ENCODE measurements at places on chromosomes 6 and 20.
A peak's percentile ranks its signal among the peaks of the same experiment; 100 is the strongest.

DNA sequence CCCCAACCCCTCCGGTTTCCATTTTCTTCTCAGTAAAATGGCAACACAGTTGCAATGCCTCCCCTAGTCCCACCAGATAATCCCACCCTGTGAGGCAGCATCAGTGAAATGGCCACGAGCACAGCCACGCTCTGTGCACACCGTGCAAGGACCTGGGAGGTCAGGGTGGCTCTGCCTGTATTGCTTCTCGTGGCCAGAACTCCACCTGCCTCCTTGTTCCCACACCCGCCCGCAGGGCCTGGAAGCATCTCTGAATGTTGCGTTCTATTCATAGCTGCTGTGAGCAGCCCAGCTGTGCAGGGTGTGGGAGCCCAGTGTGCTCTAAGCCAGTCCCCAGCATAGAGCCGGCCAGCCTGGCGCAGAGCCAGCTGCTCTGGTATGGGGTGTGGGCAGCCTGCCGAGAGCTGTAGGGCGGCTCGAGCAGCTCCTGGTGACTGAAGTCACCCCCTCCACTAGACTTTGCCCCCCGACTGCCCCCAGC is 161.1 kb downstream of the DLL1 start:
- DNase-seq = no peak

DNA sequence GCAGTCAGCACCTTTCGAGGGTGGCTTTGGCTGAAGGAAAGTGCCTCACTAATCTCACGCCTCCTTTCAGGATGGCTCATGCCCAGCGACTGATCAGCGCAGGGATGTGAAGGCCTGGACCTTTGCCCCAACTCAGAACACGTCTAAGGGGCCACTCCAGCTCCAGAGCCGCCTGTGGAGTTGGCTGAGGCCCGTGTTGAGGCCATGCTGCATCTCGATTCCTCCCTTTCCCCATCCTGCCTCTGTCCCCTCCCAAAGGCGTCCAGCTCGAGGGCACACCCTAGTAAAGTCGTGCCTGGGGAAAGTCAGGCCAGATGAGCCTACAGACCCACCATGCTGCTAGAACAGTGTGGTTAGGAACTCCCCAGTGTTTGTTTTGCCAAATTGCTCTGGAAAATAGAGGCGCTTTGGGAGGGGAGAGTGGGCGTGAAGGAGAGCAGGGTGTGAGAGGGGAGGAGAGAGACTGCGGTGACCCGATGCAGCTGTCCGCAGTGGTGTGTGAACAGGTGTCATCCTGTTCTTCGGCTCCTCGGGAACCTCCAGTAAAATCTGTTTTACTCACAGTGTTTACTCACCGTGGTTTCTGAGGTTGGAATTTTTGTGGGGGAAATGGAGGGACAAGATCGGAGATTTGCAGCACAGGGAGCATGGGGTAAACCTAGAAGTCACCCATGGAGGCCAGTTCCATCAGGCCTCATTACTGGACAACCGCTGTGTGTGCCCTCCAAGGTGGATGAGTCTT is 85.0 kb upstream of the PMEPA1 start:
- DNase-seq = no peak

GRCh38 chr20:31663838-31664695 is 26.4 kb downstream of the COX4I2 start:
- no peak for DNase-seq

DNA sequence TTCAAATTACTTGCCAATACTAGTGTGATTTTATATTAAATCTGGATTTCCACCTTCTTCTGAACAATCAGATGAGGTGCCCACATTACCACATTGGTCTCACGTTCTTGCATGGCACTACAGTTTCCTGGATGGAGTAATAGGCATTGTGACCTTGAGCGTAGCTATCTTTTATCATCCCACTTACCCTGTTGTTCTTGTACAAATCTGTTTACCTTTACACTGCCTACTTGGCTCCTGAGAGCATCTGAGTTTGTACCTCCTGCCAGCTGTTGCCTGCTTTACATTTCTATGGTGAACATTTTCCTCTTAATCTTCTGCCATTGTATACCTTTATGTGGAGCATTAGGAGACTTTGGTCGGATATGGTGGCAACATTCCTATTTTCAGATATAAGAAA is 90.7 kb downstream of the AKAP7 start:
- no peak for DNase-seq

GRCh38 chr6:87723170-87724078 is 21.4 kb upstream of the AKIRIN2 start:
- peak; percentile 92 for DNase-seq

DNA sequence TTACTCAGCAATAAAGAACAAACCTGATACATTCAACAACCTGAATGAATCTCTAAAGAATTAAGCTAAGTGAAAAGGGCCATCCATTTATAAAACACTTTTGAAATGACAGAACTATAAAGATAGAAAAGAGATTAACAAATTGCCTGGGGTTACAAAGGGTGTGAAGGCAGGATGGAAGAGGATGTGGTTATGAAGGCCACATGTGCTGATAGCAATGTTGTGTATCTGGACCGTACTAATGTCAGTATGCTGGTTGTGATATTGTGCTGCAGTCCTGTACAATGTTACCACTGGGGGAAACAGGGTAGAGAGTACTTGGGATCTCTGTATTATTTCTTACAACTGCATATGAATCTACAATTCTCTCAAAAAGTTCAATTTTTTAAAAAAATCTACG is 36.4 kb downstream of the ELOVL5 start:
- DNase-seq = no peak

- DNase-seq = no peak
Measured at GRCh38 chr20:13990465-13990864, at the start of gene SEL1L2. Gene SEL1L2 (minus strand): TSS chr20:13990614. CDS start chr20:13990534, 80 bp downstream.

Measured in adipocyte (in vitro differentiated cells).